Stimulated activated CD8-positive, alpha-beta memory T cell treated with anti-CD3 and anti-CD28 coated beads, Interleukin-2, amount 100 ng/mL, for 48 hours (primary cell): ENCODE measurements at places on chromosomes 2 and 18.

DNA sequence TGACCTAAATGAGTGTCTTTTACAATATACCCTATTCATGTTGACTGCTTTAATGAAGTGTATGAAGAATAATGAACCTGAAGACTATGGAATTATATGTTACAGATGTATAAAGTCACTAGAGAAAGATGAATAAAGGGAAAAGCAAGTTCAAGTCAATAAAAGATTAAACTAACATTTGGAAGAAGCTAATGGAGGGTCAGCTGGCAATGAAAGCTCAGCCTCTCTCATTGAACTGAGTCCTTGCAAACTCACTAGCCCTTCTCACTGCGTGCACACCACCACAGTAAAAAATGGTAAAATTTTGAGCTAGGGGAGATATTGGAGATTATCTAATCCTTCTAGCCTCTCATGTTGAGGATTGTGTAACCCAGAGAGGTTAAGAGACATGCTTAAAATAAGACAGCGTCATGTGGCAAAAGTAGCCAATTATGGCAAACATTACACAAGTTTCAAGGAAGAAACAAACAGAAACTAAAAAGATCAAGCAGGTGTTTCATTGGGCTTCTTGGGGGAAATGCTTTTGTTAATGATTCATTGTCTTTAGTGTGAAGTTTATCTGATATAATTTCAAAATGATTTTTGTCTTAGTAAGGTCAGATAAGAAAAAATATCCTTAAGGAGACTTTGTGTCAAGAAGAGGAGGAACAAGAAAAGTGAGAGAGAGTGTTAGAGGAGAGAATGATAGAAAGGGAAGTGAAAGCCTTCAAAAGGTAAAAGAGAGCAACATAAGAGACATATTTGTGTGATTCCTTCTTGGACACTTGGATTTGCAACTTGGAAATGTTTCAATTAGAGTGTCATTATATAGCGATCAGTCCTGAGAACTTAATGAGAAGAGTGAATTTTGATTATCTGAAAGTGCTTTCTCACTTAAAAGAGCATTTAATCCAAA, 893.7 kb upstream of the FAM98A start:
- no peak for DNase-seq

DNA sequence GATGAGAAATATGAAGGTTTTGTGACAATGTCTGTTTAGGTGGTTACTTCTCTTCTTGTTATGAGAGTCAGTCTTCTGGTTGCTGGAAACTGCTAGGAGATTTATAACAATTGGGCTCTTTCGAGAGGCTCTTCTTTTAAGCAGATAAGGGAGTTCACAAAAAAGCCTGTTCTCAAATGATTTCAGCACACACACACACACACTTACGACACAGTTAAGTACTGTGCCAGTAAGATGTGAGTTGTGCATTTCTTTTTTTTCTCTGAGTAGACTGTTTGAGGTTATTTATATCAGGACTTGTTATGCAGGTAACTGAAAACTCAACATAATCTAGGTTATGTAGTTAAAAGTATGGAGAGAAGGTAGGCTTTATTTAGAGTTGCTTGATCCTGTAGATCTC, 49.8 kb downstream of the MSH2 start:
- DNase-seq = no peak

- DNase-seq = no peak
These were observed 13.6 kb downstream of the TWSG1 start for GRCh38 chr18:9348079-9348671.

GRCh38 chr2:137659616-137660015, 304.7 kb upstream of the HNMT start:
- DNase-seq = no peak

GRCh38 chr2:136874258-136874657, 108.9 kb downstream of the THSD7B start:
- DNase-seq = no peak

GRCh38 chr18:49757513-49758262, 55.6 kb downstream of the ACAA2 start:
- DNase-seq = no peak

GRCh38 chr2:126908721-126909177, 10.1 kb downstream of the TEX51 start:
- DNase-seq = no peak

- no peak for DNase-seq
These were observed 21.1 kb downstream of the CARF start for GRCh38 chr2:202933139-202933510.

DNA sequence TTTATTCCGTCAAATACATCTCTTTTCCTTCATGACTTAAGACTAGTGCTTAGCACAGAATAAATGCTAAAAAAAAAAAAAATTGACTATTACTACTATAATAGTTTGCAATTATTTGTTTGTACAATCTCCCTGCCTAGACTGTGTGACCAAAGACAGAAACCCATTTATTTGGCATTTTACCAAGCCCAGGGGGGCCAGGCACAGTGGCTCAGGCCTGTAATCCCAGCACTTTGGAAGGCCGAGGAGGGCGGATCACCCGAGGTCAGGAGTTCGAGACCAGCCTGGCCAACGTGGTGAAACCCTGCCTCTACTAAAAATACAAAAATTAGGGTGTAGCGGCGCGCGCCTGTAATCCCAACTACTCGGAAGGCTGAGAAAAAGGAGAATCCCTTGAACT, 1.4 kb downstream of the ASB3 start:
- no peak for DNase-seq

DNA sequence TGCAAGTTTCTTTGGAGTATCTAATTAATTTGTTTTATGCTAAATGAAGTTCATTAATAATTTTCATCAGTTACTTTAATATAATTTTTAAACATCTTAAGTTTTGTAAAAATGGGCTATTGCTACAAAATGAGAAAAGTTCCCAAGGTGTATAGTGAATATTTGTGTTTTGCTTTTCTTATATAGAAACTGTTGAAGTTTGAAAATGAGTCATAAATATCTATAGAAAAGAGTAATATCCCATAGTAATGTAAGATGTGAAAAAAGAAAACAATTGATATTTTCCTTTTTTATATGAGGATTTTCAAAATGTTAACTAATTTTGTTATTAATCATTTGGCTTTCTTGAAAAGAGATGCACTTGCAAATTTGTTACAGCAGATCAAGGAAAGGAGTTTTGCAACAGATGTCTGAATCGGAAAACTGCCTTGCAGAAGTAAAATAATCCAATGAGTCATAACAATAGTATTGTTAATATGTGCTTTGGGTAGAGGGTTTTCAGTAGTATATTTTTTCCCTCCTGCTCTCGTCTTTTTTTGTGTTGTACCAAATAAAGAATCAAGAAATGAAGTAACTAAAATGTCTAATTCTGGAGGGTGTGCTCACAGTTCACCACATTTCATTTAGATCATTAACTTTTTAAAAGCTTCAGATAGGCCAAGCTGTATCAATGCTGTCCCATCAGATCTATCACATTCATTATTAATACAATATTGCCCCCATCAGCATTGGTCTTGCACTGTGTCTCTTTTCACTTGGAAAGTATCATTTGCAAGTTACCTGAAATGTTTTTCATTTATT, 15.5 kb downstream of the DUSP19 start:
- DNase-seq = no peak

DNA sequence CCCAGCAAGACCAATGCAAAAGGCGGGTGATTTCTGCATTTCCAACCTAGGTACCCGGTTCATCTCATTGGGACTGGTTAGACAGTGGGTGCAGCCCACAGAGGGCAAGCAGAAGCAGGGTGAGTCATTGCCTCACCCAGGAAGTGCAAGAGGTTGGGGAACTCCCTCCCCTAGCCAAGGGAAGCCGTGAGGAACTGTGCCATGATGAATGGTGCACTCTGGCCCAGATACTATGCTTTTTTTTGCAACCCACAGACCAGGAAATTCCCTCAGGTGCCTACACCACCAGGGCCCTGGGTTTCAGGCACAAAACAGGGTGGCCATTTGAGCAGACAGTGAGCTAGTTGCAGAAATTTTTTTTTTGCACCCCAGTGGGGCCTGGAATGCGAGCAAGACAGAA, 662.6 kb upstream of the ACVR2A start:
- no peak for DNase-seq

GRCh38 chr2:16960579-16960978, 294.9 kb upstream of the CYRIA start:
- DNase-seq = no peak

DNA sequence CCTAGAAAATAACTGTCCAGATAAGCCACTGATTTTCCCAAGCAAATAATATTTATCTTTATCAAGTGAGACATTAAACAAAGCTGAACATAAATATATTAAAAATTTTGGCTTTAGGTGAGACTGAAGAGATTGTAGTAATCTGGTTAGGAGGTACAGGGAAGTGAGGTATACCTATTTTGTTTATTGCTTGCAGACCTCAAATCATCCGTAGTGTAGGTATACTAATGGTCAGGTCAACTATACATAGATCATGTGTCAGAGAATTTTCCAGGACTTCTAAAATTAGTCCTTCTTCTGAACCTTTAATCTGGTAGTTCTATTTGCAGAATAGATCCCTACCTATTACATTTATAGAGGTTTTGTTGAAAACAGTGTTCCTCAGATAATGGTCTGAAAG, 41.5 kb downstream of the SP140 start:
- DNase-seq = no peak

DNA sequence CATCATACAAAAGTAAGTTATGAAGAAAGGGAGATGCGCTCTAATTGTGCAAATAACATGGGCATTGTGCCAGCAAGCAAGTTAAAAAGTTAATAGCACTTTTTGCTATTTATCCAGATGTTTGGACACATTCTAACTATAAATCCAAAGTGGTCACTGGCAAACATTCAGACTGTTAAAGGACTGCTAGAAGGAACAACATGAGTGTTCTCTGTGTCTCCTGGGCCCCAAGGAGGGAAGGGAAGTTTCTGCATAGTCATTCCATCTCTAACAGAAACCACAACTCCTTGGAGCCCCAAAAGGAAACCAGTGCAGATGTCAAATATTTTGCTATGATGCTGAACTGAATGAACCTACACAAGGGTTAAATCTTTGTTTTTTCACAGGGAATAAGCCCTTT, 213.3 kb upstream of the HNRNPA3 start:
- DNase-seq = no peak

DNA sequence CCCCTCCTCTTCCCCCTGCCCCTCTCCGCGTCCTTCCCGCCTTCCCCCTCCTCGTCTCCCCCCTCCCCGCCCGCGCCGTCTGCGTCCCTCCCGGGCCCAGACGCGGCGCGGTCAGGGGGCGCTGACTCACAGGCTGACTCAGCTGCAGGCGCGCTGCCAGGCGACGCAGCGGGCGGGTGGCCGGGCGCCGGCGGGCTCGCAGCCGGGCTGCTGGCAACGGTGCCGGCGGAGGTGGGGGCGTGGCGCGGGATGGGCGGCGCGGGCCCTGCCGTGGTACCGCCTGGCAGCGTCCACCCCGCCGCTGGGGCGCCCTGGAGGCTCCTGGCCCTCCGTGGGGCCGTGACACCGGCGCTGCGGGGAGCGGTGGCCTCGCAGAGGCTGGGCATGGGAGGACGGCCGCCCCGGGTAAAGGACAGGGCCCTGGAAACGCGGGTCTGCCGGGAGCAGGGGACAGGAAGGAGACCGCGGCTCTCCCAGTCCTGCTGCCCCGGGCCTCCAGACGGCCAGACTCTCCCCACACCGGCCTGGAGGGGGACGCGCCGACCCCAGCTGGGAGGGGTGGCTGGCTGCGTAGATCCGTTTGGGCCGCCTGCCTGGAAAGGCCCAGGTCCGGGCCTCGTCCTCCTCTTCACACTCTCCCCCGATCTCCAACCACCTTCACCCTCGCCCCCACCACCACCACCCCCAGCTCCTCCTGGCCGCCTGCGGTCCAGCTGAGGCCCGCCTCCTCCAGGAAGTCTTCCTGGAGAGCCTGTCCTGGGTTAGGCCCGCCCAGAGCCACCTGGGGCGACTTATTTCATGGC, 10.0 kb upstream of the PROC start:
- peak; percentile 86 for DNase-seq

DNA sequence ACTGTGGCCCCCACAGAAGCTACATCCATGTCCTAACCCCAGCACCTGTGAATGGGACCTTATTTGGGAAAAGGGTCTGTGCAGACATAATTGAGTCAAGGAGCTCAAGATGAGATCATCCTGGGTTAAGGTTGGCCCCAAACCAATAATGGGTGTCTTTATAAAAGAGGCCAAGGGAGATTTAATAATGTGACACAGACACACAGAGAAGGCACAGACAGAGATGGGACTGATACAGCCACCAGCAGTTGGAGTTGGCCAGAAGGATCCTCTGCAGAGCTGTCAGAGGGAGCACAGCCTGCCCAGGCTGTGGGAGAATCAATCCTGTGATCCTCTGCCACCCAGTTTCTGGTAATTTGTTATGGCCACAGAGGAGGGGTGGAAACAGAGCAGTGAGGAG, 26.0 kb downstream of the SNORC start:
- DNase-seq = no peak

GRCh38 chr2:183000846-183001245, 37.4 kb downstream of the NCKAP1 start:
- DNase-seq = no peak

DNA sequence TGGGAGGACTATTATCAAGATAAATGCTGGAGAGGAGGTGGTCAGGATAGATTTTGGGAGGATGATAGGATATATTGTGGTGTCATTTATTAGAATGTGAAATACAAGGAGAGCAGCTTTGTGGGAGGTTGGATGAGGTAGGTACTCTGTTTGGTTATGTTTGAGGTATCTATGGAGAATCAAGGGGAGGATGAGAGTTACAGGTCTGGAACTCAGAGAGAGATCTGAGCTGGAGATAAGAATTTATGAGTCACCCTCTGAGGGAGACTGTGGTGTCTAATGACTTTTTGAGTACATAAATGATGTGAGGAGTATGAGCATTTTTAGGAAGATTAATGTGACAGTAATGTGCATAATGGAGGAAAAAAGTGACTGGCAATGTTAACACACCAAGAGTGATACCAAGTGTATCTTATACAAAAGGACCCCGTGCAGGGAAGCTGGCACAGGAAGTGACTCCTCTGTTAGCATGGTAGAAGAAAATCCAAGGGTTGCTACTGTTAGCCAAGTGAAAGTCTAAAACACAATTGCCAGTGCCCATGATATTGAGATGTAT, 48.2 kb downstream of the CRIM1 start:
- DNase-seq = no peak

DNA sequence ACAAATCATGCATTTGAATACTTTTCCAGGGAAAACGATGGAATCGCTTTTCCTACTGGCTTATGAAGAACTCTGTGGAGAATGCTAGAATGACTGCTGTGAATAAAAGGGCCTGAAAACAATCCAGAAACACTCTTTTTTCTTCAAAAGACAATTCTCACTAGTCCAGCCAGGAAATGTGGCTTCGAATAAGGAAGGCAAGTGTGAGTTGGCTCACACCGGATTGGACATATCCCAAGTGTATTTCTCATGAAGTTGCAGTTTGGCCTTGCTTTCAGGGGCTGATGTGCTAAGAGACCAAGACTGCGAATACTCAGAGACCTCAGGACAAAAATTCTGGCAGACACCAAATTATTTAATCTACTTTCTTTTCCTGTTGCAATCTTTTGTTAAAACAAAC, 54.1 kb downstream of the FIGN start:
- no peak for DNase-seq

- DNase-seq = no peak
These were observed 104.4 kb downstream of the ASXL3 start for GRCh38 chr18:33682436-33682835.

- no peak for DNase-seq
These were observed 601.2 kb upstream of the ZNF804A start for GRCh38 chr2:183996825-183997793.
